Putamen (tissue), 1 donor: ENCODE measurements at places on chromosomes 13 and 19.

GRCh38 chr19:38898788-38899446, 501 bp downstream of the SIRT2 start:
- DNase-seq = no peak

DNA sequence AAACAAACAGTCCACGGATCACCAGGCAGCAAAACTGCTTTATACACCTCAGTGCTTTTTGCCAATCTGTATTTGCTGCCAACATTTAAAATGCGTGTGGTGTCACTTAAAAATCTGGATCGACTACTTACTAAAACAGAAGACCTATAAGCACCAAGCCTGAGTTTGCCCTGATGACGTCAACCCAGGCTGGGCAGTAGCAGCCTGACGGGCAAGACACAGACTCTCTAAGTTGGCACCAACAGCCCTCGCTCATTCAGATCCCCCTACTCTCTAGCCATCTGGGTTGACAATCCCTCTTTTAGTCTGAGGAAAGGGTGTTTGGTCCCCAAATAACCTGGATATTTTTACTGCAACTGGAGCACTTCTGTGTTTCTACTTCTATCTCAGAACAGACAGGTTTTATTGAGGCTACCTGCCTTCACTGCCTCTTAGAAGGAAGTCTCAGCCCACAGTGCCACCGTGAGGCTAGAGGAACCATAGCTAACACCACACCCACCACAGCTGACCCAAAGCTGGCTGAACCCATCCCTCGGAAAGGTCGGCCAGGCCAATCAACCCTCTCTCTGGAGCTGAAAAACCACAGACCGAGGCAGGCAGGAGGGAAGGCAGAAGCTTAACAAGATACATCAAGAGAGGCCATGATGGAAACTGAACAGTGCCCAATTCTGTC, 6.9 kb downstream of the SUGP2 start:
- DNase-seq = no peak

DNA sequence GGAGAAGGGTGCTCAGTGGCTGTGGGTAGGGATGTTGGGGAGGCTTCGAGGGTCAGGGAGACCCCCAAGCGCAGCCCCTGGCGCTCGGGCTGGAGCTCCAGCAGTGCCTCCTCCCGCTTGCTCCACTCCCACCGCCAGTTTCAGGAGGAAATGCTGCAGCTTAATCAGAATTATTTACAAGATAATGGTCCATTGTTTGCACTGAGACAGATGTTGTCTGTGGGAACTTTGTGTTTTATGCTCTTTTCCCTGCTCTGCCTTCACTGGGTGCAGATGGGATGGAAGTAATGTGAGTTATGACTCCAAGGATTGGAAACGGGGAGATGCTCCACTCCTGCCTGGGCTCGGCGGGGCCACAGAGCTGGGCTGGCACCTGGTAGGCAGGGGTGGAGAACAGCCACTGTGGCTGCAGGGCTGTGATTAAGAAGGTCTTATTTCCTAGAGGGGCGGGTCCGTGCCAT, 192.4 kb downstream of the ZNF536 start:
- DNase-seq = peak; percentile 84

- no peak for DNase-seq
These were observed 729.0 kb downstream of the PCDH9 start for GRCh38 chr13:66501181-66501580.

- no peak for DNase-seq
These were observed 7.2 kb downstream of the MED29 start for GRCh38 chr19:39398297-39398864.

- DNase-seq = no peak
These were observed 611.4 kb downstream of the PCDH9 start for GRCh38 chr13:66618702-66619101.

- DNase-seq = no peak
These were observed 18.2 kb downstream of the ZNF121 start for GRCh38 chr19:9565900-9566705.

DNA sequence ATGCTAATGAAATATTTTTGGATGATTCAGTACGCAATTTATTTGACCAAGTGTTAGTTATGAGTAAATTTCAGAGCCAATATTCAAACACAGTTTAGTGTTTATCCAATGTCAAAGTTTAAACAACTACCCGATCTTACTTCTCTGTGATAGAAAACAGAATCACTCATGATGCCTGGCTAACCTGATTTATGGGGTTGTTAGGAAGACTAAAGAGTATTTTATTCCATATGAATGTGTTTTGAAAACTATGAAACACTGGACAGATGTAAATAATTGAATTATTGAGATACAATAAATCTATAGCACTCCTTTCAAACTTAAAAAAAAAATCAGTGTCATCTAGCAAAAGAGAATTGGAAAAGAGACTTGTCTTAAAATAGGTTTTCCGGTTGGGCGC, 1181.8 kb downstream of the EFNB2 start:
- no peak for DNase-seq

DNA sequence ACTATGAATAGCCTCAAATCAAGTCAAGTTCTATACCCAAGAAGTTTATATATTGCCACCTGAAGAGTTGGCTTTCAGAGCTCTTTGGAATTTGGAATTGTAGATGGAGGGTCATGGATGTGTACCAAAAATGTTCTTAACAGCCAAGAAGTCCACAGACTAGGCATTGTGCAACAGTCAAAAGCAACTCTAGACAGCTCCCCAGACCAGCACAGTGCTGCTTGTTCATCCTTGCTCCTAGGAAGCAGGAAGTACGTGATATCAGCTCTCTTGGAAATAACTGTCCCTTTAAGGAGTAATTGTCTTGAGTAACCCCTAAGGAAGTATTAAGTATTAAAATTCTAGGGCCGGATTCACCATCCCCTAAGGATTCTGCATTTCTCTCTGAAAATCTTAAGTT, 30.7 kb upstream of the IL17D start:
- no peak for DNase-seq

DNA sequence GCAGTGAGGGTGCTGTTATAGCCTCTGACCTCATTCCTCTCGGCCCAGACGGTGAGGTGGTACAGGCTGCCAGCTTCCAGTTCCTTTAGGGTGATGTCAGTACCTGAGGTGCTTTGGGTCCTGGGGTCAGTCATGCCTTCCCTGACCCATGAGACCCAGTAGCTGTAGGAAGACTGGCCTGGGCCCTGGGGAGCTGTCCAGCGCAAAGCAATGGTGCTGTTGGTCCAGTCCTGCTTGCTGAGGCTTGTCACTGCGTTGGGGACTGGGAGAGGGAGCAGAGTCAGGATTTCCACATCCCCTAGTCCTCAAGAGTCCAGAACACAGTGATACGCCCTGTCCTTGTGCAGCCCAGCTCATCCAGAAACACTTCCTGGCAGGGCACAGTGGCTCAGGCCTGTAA, 10.7 kb downstream of the PTPRH start:
- DNase-seq = no peak

GRCh38 chr19:3482507-3483225, 575 bp downstream of the SMIM44 start:
- no peak for DNase-seq

DNA sequence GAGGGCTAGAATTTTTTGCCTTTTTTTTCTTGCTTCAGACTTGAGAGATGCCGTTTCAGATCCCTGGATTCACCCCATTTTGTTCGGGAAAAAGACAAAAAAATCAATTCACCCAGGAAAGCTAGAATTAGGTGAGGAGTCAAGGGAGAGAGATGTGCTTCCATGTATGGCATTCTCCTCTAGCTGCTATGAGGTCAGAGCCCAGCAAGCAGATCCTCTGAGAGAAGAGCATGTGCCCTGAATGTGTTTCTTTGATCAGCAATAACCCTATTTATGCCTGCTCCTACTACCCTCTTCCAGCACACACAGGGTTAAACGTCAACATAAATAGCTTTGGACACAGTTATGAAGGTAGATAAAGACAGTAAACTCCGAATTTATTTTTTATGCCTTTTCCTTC, 53.6 kb downstream of the NDFIP2 start:
- DNase-seq = no peak
